ENCODE measurements at places on chromosomes 5 and 9.

- DNase-seq: peak; percentile 38
Measured at GRCh38 chr9:119802621-119803020, 433.4 kb upstream of the BRINP1 start.

DNA sequence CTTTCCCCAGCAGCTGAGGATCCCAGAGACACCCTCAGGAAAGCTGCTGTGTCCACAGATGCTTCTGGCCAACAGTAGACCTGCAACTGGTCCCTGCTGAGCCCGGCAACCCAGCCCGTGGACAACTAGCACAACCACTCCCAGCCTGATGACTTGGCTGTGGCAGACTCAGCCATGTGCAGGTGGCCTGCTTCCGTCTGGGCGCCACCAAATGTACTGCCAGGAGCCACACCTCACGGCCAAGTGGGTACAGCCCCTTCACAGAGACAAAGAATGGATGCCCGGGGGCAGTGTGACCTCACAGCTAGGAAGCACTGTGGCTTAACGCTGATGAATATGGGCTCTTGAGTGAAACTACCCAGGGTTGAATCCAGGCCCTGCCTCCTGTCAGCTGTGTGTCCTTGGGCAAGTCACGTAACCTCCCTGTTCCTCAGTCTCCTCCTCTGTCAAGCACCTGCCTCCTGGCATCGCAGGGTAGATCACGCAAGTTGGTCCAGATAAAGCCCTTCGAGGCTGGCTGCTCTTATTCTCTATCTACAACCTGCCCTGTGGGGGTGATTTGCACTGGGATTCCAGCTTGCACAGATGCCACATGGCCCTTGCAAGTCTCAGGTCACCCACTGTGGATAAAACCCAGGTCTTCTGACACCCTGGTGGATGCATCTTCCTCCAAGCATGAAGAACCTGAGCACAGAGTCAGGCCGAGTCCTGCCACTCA is 225.0 kb downstream of the PBX3 start:
- DNase-seq: no peak

DNA sequence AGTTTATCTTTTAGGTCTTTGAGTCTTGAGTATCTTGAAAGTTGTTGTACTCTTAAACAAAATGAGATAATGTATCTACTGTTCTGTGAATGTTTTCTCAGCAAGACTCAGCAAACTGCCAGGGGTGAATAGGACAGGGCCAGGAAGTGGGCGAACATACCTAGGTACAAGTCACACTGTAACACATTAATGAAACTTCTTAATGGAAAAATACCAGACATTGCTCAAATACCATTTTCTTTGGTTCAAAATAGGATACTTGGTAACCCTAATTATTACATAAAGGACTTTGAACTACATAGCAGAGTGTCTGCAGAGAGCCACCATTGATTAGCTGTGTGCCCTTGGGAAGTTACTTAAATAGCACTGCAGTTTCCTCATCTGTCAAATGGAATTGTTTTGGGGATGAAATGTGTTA is 197.5 kb downstream of the ARHGEF28 start:
- no peak for DNase-seq

- peak; percentile 91 for DNase-seq
Measured at GRCh38 chr5:178940569-178941360, at the start of gene ZNF454. TSS of gene ZNF454 (plus strand) at chr5:178941198. CDS start at chr5:178942792, 1,594 bp downstream.

- DNase-seq: no peak
Measured at GRCh38 chr9:130406278-130406895, 38.4 kb upstream of the ASS1 start.

GRCh38 chr5:114686356-114686755 is 324.5 kb downstream of the KCNN2 start:
- no peak for DNase-seq

DNA sequence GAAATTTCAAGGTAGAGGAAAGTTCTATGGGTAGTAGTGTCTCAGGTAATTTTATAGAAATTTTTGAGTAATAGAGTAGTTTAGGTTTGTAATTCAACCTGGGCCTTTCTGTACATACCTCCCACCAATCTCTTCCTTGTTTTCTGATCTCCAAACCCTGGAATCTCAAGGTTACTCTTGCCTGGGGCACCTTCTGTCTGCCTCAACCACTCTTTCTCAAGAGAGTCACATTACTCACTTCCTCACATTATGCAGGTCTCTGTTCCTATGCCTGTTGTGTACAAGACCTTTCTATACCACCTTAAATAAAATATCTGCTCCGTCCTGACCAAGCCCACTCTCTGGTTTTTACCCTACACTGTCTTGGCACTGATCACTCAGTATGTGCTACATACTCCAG is 412.6 kb upstream of the CTNND2 start:
- no peak for DNase-seq

- DNase-seq: no peak
Measured at GRCh38 chr9:77403239-77403638, 225.9 kb downstream of the VPS13A start.

- DNase-seq: no peak
Measured at GRCh38 chr5:151153766-151154272, 3.8 kb downstream of the ANXA6 start.

DNA sequence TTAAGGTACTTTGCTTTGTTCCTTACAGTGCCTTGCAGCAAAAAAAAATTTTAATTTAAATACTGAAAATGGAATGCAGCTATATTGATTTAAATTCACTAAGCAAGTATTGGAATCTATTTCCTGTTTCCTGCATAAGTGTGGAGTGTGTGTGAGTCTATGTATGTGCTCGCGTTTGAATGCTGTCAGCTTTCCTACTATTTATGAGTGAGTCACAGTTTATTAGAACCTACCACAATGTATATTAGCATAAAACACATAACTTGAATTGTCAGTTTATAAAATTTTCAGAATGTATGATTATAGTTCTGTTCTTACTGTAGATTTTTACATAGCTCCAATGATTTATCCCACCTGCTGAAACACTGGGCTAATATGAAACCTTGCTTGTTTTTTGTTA is 302.1 kb downstream of the NR2F1-AS1 start:
- DNase-seq: no peak

DNA sequence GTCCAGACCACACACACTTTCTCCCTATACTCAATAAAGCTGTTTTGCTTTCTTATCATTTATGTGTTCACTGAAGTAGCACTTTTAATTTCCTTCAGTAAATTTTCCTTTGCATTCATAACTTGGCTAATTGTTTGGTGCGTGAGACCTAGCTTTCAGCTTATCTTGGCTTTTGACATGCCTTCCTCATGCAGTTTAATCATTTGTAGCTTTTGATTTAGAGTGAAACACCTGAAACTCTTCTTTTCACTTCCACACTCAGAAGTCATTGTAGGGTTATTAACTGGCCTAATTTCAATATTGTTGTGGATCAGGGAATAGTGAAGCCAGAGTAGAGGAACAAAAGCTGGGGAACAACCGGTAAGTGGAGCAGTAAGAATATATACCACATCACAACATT is 114.7 kb downstream of the ST8SIA4 start:
- no peak for DNase-seq

- no peak for DNase-seq
Measured at GRCh38 chr5:68708842-68709170, 385.0 kb upstream of the SLC30A5 start.

GRCh38 chr9:81538890-81539289 is 150.5 kb downstream of the TLE1 start:
- DNase-seq: no peak

GRCh38 chr5:147887930-147888329 is 9.4 kb downstream of the SCGB3A2 start:
- DNase-seq: no peak

DNA sequence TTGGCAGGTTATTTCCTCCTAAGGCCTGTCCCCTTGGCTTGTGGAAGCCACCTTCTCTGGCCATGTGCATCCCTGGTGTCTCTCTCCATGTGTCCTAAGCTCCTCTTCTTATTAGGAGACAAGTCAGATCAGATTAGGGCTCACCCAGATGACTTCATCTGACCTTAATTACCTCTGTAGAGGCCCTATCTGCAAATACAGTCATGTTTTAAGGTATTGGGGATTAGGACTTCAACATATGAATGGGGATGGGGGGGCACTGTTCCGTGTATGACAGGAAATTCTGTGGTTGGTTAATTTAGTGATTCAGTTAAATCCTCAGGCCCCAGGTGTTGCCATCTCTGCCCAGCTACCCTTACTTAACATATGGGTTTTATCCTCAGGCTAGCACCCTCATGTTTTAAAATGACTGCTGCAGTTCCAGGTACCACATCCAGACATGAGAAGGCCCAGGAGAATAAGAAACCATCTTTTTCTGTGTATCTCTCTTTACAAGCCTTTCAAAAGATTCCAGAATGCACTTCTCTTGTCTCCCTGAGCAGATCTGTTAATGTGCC is 51.9 kb upstream of the RAI14 start:
- no peak for DNase-seq

DNA sequence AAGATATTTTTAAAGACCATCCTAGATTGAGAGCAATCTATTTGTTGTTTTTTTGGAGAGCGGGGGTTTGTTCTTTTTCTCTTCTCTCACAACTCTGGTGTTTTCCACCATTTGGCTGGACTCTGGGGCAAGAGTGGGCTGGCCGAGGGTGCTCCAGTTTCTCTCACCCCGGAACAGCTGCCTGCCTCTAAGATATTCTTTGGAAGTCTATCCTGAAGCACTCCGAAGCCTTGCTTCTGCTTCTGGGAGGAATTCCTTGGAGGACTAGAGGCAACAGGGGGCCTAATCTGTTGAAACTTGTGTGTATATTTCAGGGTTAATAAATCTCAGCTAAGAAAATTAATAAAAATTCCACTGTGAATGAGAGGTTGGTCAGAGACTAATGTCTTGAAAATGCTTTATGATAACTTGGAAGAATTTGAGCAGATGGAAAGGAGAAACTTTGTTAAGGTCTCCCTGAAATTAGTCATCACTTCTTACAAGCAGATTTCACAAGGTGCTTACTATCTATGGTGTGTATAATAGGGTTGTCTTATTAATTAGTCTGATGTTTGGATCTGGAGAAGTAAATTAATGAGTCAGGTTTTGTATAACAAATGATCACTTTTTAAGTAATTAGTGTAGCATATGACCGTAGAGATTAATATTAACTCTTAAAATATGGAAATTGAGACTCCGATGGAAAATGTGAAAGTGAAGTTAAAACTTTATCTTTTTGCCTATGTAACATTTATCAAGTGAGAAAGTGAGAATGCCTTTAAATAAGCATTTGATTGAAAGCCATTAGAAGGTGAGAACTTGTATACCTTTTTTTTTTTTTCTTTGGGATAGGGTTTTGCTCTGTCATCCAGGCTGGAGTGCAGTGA is 4.0 kb downstream of the MAN2A1 start:
- DNase-seq: no peak

DNA sequence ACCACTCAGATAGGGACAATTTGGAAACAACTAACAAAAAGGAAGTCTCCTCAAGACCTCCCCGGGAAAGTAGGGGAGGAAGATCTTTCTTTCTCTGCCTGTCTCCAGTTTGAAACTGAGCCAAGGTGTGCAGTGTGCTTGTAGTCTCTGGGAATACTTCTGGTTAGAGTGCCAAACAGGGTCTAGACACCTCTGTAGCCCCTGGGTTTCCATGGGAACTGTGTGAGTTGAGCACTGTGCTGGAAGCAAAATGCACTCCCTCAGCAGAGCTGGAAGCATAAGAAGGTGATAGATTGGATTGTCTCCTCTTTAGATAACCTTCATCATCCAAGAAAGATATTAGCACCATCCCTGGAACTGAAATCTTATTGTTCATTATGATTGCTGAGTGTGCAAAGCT is 129.2 kb upstream of the TNPO1 start:
- no peak for DNase-seq

- no peak for DNase-seq
Measured at GRCh38 chr5:34656700-34657273, 659 bp downstream of the RAI14 start.

DNA sequence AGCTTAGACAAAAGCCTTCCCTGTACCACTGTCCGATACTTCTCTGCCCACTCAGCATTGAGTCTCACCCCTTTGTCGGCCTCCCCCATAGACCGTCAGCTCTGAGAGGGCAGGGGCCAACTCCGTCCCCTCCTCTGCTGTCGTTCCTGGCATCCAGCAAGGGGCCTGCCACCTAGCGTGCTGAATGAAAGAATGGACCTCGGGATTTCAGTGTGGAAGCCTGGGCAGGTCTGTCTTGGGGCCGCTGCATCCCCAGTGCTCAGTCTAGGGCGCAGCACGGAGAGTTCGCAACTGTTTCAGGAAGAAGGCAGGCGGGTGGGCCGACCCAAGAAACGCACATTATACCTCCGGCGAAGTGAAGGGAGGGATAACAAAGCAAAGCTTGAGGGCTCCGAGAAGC is 1.5 kb upstream of the TOR1B start:
- DNase-seq: no peak

DNA sequence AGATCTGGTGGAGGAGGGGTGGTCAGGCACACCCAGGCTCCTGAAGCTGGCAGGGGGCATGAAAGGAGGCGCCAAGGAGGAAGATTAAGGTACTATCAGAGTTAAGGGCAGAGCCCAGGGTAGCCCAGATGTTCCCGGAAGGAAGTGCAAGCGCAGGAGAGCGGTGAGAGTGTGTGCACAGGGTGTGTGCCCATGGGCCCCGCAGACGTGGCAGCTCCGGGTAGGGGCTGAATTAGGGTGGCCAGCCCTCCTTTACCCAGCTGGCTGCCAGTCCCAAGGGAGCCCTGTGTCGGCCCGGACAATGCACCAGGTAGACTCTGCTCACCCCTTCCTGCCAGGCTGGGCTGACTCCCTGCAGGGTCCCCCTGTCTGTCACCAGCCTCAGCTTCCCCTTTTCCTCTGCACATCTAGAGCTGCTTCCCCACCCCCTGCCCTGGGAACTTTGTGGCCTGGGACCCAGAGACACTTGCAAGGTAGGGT is at the start of gene SMIM33:
TSS of gene SMIM33 (plus strand) at position 184 of the 480 bp plus-strand sequence. CDS start at position 302, 118 bp downstream.
- DNase-seq: no peak
